ENCODE measurements at places on chromosomes 5 and 9. TPM values are rescaled to one million over a fixed set of nuclear protein-coding genes. Genes with fewer than 3 reads are reported as not detected.

The SLC6A7 gene
- not detected for total RNA-seq

The ARHGEF39 gene
- 0.66 TPM for total RNA-seq

GRCh38 chr5:10085185-10085584, 164.5 kb downstream of the ATPSCKMT start:
- no peak for DNase-seq
- no peaks in the 10 kb centered on the region for H3K27me3 ChIP-seq
- H3K4me1 ChIP-seq = no peaks in the 10 kb centered on the region
- no peaks in the 10 kb centered on the region for H3K36me3 ChIP-seq

GRCh38 chr5:74651710-74652109, 11.2 kb upstream of the ENC1 start:
- no peak for DNase-seq
- H3K36me3 ChIP-seq = no peaks in the 10 kb centered on the region
- no peak overlapping the region for H3K4me3 ChIP-seq
- H3K4me1 ChIP-seq = peaks cover 2% of the 10 kb centered on the region
- no peaks in the 10 kb centered on the region for H3K27me3 ChIP-seq
- no peak overlapping the region for H3K27ac ChIP-seq

DNA sequence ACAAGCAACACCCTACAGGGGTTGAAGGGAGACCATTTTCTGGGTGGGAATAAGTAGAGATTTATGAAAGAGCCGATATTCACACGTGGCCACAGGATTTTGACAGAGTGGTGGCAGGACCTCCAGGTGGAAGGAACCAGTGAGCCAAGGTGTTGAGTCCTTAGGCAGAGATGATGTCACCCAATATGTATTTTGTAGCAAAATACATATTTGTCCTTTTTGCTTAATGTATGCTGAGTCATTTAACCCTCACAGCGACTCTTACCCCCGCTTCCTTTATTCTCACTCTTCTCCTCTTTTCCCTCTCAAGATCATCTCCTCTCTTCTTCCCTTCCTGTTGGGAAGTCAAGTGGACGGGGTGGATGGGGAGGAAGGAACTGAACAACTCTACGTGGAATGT, 215.7 kb upstream of the S1PR3 start:
- no peaks in the 10 kb centered on the region for H3K27me3 ChIP-seq
- no peak for DNase-seq
- H3K27ac ChIP-seq = peak overlapping the region; percentile 65
- H3K4me1 ChIP-seq = peaks cover 29% of the 10 kb centered on the region

DNA sequence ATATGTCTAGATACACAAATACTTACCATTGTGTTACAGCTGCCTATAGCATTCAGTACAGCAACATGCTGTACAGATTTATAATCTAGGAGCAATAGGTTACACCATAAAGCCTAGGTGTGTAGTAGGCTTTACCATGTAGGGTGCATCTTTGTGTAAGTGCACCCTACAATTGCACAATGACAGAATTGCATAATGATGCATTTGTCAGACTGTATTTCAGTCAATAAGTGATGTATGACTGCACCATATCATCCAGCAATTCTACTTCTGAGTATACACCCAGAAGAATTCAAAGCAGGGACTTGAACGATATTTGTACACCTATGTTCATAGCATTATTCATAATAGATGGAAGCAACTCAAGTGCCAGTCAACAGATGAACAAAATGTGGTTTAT, 100.4 kb upstream of the SLC44A1 start:
- no peak overlapping the region for H3K4me3 ChIP-seq
- no peak overlapping the region for H3K27ac ChIP-seq
- H3K4me1 ChIP-seq = peaks cover 4% of the 10 kb centered on the region
- no peaks in the 10 kb centered on the region for H3K36me3 ChIP-seq

All from fibroblast of lung (primary cell).